ENCODE measurements at places on chromosomes 1 and 21.
A peak's percentile ranks its signal among the peaks of the same experiment; 100 is the strongest.

DNA sequence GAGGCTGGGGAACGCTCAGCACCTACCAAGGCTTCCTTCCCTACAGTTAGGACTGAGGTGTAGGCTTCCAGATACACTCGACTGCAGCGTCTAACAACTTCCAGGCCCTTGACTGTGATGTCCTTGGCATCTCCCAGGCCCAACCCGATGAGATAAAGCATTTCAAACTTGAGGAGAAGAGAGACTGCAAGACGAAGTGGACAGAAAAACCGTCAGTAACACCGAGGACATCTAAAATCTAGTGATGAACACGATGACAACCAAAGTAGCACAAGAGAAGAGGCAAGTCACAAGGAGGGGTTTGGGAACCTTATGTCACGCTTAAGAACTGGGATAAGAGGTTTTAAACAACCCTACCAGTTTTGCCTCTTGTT, 314 bp downstream of the DPH5 start:
- peak overlapping the region; percentile 80 for H3K27ac ChIP-seq
- H3K4me1 ChIP-seq, result peaks cover 27% of the 10 kb centered on the region
- H3K36me3 ChIP-seq, result peaks cover 6% of the 10 kb centered on the region
- peak; percentile 51 for DNase-seq
- peak overlapping the region; percentile 82 for H3K4me3 ChIP-seq
- no peaks in the 10 kb centered on the region for H3K27me3 ChIP-seq

DNA sequence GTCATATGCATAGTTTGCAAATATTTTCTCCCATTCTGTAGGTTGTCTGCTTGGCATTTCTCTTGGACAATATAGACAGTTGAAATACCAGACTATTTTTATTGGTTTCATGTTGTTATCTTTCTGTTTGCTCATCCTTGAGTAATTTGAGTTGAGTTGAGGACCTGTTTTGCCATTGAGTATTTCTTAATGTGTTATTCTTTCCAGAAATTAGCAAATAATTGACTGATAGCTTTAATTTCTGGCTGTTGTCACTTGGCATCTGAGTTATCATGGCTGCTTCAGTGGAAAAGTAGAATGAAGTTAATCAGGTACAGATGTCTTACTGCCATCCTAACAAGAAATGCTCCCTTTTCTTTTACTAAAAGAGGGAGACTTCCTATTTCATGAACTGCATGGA, 264.8 kb upstream of the DUSP10 start:
- H3K4me1 ChIP-seq, result peaks cover 9% of the 10 kb centered on the region
- no peaks in the 10 kb centered on the region for H3K27me3 ChIP-seq
- H3K4me3 ChIP-seq, result no peak overlapping the region
- H3K27ac ChIP-seq, result no peak overlapping the region

GRCh38 chr1:1069056-1069710, 4.9 kb downstream of the RNF223 start:
- no peaks in the 10 kb centered on the region for H3K27me3 ChIP-seq
- DNase-seq, result peak; percentile 60
- no peak overlapping the region for H3K27ac ChIP-seq
- H3K36me3 ChIP-seq, result no peaks in the 10 kb centered on the region

DNA sequence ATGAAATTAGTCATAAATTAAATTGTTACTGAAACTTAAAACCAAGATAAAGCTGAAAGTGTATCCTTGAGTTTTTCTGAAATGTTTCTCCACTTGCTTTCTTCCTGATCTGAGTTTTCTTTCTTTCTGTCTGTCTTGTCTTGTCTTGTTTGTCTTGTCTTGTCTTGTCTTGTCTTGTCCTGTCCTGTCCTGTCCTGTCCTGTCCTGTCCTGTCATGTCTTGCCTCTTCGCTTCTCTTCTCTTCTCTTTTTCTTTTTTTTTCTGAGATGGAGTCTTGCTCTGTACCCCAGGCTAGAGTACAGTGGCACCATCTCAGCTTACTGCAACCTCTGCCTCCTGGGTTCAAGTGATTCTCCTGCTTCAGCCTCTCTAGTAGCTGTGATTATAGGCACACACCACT, 73.7 kb downstream of the ADGRL2 start:
- DNase-seq, result no peak
- H3K36me3 ChIP-seq, result 0 out of 2 replicates have a peak, but pooled peaks cover 4% of the 10 kb centered on the region
- no peak overlapping the region for H3K27ac ChIP-seq
- peaks cover 19% of the 10 kb centered on the region for H3K4me1 ChIP-seq
- H3K4me3 ChIP-seq, result no peak overlapping the region

All from GM23248 (cell line).